ENCODE measurements at places on chromosomes 13 and 19. TPM values are rescaled to one million over a fixed set of nuclear protein-coding genes. Genes with fewer than 3 reads are reported as not detected.

The CGB8 gene
- total RNA-seq, result 4.1 TPM

The CGB5 gene
- 0.84 TPM for total RNA-seq

The CFAP97D2 gene
- total RNA-seq, result not detected

The FAM216B gene
- not detected for total RNA-seq

The VSTM2B gene
- total RNA-seq, result not detected

The DIRAS1 gene
- total RNA-seq, result 4.2 TPM

The BRME1 gene
- total RNA-seq, result not detected

The WDR88 gene
- total RNA-seq, result not detected

The LILRA1 gene
- not detected for total RNA-seq

The RFXANK gene
- total RNA-seq, result 43.1 TPM

The SPTBN4 gene
- 0.70 TPM for total RNA-seq

The SIAH3 gene
- total RNA-seq, result not detected

The CYP2A7 gene
- total RNA-seq, result not detected

The ZFP14 gene
- total RNA-seq, result 2.5 TPM

The ALG5 gene
- total RNA-seq, result 35.1 TPM

The ZNF417 gene
- 4.8 TPM for total RNA-seq

The PLIN4 gene
- 0.19 TPM for total RNA-seq

The UBE2L5 gene
- total RNA-seq, result not detected

The PABPC3 gene
- total RNA-seq, result 0.23 TPM

The STOML3 gene
- not detected for total RNA-seq

The MBD3L2 gene
- total RNA-seq, result not detected

The TPTE2 gene
- total RNA-seq, result not detected
